ENCODE measurements at places on chromosomes 1 and 21.

DNA sequence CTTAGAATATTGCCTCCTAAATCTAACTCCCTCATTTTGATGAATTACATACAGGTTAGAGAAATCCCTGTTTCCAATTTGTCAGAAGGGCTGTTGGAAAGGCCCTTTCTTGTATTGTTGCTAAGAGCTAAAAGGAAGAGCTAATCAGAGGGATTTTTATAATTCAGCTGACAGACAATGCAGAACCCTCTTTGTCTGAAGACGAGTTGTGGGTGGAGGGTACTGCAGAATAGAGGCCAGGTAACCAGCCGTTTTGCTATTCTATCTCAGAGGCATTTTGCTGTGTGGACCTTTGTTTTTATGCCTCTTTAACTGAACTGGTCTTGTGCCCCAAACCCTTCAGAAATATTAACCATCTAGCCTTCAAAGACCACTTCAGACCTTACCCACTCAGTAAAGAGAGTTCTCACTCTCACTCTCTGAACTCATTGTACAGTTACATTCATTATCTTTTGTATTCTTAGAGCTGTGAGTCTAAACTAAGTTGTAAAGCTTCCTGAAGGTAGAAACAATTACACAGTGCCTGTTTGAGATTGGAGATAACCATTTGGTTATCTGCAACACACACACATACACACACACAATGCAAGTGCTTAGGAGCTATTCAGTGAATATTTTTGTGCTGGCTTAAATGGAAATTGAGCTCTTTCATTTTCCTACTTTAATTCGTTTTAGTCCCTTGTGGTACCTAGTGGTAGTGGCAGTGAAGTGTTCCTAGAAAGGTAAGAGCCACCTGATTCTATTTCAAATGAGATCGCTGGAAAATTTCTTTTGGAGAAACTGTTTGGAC lies 19.7 kb downstream of the KPNA6 start:
- no peak for ATAC-seq

DNA sequence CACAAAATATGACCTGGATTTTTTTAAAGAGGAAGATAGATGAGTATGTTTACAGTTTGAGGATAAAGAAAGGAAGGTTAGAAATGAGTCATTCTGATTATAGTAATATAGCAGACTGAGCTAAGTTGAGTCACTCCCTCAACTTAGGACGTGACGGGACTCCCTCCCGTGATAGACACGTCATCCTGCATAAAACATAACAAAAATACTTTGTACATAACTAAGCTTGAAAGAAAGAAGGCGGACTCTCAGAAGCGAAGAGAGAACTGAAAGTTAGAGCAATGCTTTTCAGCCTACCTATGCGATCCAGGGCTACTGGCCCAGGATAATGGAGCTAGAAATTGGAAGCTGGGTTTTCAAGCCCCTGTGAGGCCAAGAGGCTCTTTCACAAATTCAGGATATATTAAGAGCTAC lies 53.0 kb upstream of the DESI2 start:
- ATAC-seq: peak; percentile 90

DNA sequence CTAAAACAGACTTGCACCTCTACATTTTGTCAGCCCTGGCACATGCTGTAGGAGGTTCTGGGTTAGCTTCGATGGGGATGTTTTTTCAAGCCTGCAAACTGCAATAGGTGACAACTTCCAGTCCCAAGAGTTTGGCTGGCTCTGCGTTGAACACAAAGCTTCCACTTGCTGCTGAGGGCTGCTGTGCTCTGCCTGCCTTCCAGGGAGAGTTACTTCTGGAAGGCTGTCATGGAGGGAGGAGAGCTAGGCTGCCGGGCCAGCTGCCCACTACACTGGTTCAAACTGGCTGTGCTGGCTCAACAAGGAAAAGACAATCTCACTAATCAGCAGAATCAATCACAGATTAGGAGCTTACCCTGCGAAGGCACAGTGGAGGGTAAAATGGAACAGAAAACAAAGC lies 46.7 kb upstream of the PPP2R5A start:
- peak; percentile 32 for ATAC-seq

DNA sequence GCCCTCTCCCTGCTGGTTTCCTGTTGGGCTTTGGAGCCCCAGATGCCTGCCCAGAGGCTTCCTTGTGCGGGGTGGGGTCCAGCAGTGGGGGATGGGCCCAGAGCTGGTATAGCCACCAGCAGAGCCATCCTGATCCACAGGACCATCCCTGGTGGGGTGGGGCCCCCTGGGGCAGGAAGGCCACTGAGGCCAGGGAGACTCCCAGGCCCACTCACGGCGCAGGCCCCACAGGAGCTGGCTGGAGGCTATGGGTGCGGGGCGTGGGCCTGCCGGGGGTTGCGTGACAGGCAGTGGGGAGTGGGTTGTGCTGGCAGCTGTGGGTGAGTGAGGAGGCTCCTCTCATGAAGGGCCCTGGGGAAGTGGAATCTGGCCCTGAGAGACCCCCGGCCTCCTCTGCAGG lies 5.7 kb downstream of the LRRC3 start:
- ATAC-seq: no peak

DNA sequence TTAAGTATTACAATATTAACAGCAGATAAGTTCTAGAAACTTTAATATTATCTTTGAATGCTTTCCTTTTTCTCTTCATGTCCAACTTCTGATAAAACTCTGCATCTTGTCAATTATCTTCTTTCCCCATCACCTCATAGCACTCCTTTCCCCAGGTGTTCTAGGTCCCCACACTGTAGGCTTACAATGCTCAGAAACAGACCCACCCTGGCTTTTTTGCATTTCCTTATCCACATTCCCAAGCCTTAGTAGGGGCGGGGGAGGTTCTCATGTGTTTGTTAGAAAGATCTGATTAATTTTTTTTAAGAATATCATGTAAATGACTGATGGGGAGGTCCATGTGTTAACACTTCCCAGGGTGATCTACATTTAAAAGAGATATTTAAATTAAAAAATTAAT lies 63.9 kb downstream of the PLPPR4 start:
- ATAC-seq: peak; percentile 47

- ATAC-seq: no peak
Observed at GRCh38 chr1:244052016-244052727, 1.1 kb downstream of the ZBTB18 start.

- ATAC-seq: no peak
Observed at GRCh38 chr1:40059338-40059959, 18.9 kb downstream of the CAP1 start.

GRCh38 chr1:28518745-28519341 lies 13.0 kb downstream of the RCC1 start:
- ATAC-seq: no peak

- no peak for ATAC-seq
Observed at GRCh38 chr1:222606757-222607156, 11.1 kb upstream of the MIA3 start.

- ATAC-seq: no peak
Observed at GRCh38 chr1:56068908-56069307, 510.5 kb downstream of the PLPP3 start.

DNA sequence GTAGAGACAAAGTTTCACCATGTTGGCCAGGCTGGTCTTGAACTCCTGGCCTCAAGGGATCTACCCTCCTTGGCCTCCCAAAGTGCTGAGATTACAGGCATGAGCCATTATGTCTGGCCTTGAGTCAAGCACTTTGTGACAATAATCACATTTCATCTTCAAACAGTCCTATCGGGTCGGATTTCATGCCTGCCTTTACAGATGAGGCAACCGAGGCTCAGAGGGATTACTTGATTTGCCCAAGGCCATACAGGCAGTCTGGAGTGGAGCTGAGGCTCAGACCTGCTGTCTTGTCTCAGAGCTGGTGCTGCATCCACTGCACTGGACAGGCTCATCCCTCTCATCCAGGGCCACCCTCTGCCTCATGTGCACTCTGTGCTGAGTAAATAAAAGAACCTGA lies 26.6 kb downstream of the FAM151A start:
- ATAC-seq: no peak

DNA sequence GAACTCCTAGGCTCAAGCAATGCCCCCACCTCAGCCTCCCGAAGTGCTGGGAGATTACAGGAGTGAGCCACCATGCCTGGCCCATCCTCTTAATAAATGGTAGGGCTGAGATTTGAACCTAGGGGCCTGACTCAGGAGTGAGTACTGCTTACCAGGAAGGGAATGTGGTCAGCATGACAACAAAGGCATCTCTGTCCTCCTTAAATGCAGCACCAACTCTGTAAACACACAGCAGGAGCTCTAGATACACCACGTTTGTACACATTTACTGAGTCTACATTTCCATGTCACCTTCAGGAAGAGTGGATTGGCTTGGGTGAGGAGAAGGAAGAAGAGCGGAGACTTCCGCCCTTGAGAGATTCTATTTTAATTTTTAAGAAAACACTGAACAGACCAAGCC lies 38.5 kb downstream of the HIVEP3 start:
- no peak for ATAC-seq

DNA sequence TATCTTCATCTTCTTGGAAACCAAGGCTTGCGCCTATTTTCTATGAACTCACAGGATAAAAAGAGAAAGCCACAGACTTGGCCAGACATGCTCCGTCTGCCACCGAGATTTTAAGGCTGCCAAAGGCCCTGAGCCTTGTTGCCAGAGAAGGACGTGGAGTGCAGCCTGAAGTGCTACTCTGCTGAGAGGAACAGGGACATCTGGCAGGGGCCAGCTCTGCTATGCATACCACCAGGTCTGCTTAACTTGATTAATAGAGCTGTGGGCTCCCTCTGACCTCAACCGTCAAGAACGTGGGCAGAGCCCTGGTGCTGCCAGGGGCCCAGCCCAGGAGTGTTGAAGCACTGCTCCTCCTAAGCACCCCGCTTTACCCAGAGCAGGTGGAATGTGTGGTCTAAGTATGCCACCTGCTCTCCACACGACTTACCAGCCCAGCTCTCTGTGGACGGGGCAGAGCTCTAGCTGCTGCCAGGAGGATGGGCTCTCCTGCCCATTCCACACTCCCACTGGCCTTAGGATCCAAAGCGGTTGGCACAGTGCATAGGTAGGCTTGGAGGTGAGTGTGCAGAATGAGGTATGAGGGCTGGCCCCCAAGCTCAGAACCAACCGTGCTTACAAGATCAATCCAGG lies 10.6 kb downstream of the HCRTR1 start:
- no peak for ATAC-seq

DNA sequence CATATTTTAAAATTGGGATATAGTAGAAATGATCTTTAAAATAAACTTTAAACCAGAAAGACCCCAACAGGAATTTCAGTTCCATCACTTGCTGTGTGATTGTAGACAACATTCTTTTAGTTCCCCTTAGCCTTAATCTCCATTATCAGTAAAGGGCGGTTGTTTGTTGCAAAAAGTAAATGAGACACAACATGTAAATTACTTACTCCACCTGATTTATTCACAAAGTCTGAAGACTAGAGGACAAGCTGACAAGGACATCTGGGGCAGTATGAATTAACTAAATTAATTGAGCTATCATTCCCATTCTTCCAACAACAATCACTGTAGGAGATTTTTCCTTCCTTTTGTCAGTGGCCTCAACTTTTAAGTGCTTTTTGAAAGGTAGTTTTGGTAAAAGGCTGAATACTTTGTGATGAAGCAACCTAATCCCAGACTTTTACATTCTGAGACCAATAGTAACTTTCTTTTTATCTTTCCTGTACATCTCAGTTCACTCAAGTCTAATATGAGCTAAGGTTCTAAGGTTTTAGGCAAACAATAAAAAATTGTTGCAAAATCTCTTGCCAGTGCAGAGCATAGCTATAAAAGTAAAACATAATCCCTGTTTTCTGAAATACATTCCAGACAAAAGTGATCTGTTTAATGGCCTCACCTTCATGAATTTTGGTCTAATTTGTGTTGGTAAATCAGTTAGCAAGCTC lies 6.2 kb downstream of the SLC19A2 start:
- no peak for ATAC-seq

DNA sequence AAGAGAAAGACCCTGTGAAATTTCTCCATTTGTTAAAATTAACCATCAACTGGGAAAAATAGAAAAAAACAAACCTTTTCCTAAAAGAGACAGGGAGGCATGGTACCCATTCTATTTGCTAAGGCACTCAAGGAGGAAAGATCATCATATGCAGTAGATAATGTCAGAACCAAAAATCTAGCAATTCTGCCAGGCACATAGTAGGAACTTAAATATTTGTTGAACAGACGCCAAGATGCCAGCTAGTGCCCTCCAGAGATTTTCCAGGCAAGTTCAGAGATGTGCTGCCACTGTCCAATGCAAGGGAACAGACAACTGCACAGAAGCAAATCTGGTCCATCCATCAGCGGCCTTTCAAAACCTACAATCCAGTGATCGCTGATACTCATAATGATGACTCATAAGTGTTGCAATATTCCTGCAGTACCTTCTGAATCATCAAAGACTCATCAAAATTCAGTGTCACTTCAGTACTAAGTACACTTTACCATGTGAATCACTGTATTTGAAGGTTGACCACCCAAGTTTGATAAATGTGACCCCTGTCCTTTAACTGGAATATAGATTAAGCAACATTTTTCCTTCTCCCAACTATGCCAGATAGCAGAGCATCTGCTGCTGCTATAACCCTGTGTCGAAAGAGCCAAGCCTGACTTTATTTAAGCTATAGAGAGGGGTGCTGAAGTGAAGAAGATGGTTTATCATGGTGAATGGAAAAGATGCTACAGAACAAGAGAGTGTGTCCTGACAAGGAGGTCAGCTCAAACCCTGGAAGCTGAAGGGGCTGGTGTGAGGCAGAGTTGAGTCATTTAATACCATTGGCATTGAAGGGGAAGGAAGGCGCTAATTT lies 99.1 kb downstream of the MT1HL1 start:
- ATAC-seq: peak; percentile 98

- ATAC-seq: no peak
Observed at GRCh38 chr1:24440436-24440835, 24.8 kb downstream of the NIPAL3 start.

- ATAC-seq: no peak
Observed at GRCh38 chr1:67590329-67590728, 94.7 kb upstream of the GADD45A start.

- ATAC-seq: no peak
Observed at GRCh38 chr1:176499671-176500070, 36.7 kb downstream of the PAPPA2 start.

DNA sequence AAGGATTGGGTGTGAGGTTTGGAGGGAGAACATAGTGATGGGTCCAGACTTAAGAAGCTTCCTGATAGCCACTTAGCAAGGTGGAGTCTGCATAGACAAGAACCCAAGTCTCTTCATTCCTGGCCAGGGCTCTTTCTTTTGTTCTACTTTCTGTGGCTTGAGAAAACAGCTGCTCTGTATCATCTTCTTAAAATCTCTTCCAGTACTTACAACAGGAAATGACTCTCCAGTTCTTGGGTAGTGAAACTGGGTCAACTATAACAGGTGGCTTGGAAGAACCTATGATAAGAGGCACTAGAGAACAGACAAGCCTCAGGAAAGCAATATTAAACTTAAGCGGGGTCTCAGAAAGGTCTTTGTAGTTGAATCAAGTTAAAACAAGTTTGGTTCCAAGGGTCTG lies 148.1 kb upstream of the USP24 start:
- no peak for ATAC-seq

GRCh38 chr1:75588779-75589475 lies 22.0 kb downstream of the SLC44A5 start:
- no peak for ATAC-seq

GRCh38 chr1:11301601-11302000 lies 28.6 kb downstream of the UBIAD1 start:
- ATAC-seq: peak; percentile 86

Data from motor neuron (in vitro differentiated cells).